ENCODE measurements at places on chromosomes 12 and 14. TPM values are rescaled to one million over a fixed set of nuclear protein-coding genes. Genes with fewer than 3 reads are reported as not detected.

GRCh38 chr14:67482231-67483164 is 6.0 kb downstream of the TMEM229B start:
- no peak for DNase-seq

GRCh38 chr12:111270239-111270638 is 98.7 kb downstream of the PHETA1 start:
- DNase-seq: no peak

DNA sequence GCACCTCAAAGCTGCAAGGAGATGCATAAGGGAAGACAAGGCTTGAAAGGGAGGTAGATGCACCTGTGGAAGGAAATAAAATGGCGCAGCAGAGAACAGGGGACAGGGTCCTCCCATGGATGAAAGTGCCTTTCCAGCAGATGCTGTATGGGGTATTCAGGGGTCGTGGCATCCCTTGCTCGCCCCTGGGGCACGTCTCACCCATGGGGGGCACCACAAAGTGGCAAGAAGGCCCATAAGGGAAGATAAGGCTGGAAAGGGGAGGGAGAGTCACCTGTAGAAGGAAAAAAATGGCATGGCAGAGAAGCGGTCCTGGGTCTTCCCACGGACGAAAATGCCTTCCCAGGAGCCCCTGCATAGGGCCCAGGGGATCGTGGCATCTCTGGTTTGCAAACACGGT is 265.1 kb downstream of the ALG10 start:
- no peak for DNase-seq

GRCh38 chr12:52663420-52663819 is 11.4 kb upstream of the KRT2 start:
- DNase-seq: no peak

Gene LHX5
- not detected for total RNA-seq

Data from occipital lobe (tissue), 3 donors.